ENCODE measurements at places on chromosomes 4 and X. TPM values are rescaled to one million over a fixed set of nuclear protein-coding genes. Genes with fewer than 3 reads are reported as not detected.

- DNase-seq: no peak
- H3K4me3 ChIP-seq: no peak overlapping the region
- H3K36me3 ChIP-seq: no peaks in the 10 kb centered on the region
- H3K4me1 ChIP-seq: no peaks in the 10 kb centered on the region
Measured at GRCh38 chr4:138689187-138689586, 326.4 kb upstream of the NOCT start.

DNA sequence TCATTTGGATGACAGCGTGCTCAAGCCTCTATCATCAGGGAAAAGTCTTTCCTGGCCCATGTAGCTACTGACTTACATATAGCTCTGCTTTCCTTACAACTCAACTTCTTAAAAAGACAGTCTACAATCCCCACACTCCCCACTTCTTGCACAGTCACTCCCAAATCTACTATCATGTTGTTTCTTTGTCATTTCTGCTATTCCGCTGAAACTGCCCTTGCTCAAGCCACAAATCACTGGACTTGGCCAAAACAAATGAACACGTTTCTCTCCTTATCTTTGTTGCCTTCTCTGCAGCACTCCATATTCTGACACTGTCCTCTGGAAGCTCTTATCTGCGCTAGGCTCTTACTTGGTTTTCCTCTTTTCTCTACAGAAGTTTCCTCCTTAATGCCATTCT, 28.2 kb downstream of the GPRIN3 start:
- H3K27ac ChIP-seq: no peak overlapping the region
- peaks cover 9% of the 10 kb centered on the region for H3K4me1 ChIP-seq
- no peak overlapping the region for H3K4me3 ChIP-seq

- peak overlapping the region; percentile 8 for H3K27ac ChIP-seq
- H3K4me3 ChIP-seq: no peak overlapping the region
- peak; percentile 40 for DNase-seq
- H3K36me3 ChIP-seq: no peaks in the 10 kb centered on the region
- no peaks in the 10 kb centered on the region for H3K27me3 ChIP-seq
- no peaks in the 10 kb centered on the region for H3K4me1 ChIP-seq
Measured at GRCh38 chr4:81164623-81165416, 50.2 kb downstream of the PRKG2 start.

DNA sequence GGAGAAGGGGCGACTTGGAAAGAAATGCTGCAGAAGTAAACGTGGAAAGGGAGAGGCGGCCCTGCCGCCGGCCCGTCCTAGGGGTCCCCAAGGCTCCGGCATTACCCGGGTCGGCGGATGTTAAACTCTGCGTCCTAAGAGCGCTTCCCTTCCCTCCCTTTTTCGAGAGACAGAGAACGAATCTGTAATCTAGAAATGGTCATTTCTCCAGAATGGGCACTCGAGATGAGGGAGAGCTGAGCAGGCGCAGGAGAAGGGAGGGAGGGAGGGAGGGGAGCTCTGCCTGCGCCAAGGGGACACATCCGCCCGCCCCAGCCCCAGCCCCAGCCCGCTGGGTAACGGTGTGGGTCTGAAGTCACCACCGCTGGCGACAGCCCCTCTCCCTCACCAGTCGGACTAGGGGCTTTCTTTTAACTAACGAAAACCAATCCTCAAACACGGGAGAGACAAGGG, 1.7 kb downstream of the HCFC1 start:
- peak overlapping the region; percentile 48 for H3K4me3 ChIP-seq
- DNase-seq: no peak

GRCh38 chr4:88442689-88443191, 14.2 kb upstream of the HERC5 start:
- no peak overlapping the region for H3K27ac ChIP-seq
- no peaks in the 10 kb centered on the region for H3K36me3 ChIP-seq
- H3K4me3 ChIP-seq: no peak overlapping the region

DNA sequence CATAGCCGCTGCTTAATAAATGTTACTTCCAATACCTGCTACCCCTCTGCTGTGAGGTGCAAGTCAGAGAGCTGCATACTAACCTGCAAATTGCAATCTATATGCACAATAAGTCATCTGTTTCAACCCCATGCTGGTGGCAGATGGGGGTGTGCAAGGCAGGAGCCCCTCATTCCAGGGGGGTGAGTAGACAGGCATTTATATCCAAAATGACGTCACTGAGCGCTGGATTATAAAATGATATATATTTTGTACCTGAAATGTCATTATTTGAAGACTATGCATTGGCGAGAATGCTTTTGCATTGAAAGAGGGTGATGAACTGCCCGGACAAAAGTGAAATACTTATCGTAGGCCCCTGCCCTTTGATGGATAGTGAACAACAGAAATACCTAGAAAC, 24.7 kb downstream of the RBMX2 start:
- no peak overlapping the region for H3K27ac ChIP-seq
- no peaks in the 10 kb centered on the region for H3K4me1 ChIP-seq
- no peak for DNase-seq
- no peaks in the 10 kb centered on the region for H3K27me3 ChIP-seq
- no peak overlapping the region for H3K4me3 ChIP-seq
- H3K36me3 ChIP-seq: no peaks in the 10 kb centered on the region

- no peaks in the 10 kb centered on the region for H3K36me3 ChIP-seq
- H3K27ac ChIP-seq: no peak overlapping the region
- H3K4me1 ChIP-seq: peaks cover 12% of the 10 kb centered on the region
- DNase-seq: no peak
Measured at GRCh38 chr4:41257906-41258305, 1.2 kb downstream of the UCHL1 start.

DNA sequence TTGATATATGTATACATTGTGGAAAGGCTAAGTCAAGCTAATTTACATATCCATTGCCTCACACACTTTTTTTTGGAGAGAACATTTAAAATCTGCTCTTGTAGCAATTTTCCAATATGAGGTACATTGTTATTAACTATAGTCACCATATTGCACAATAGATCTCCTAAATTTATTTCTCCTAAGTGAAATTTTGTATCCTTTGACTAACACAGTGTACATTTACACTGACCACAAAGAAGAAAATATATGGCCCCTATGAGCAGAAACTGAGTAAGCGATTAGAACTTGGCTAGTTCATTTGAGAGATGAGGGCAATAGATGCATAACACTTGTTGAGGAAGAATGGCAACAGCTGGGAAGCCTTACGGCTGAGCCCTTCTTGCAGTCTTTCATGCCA, 20.3 kb upstream of the GUCY1B1 start:
- H3K27me3 ChIP-seq: no peaks in the 10 kb centered on the region
- no peak overlapping the region for H3K4me3 ChIP-seq
- H3K36me3 ChIP-seq: no peaks in the 10 kb centered on the region
- no peaks in the 10 kb centered on the region for H3K4me1 ChIP-seq
- H3K27ac ChIP-seq: no peak overlapping the region
- no peak for DNase-seq

- no peaks in the 10 kb centered on the region for H3K27me3 ChIP-seq
- no peaks in the 10 kb centered on the region for H3K36me3 ChIP-seq
- H3K4me3 ChIP-seq: no peak overlapping the region
- DNase-seq: peak; percentile 30
Measured at GRCh38 chr4:2791518-2792395, 1.1 kb upstream of the SH3BP2 start.

DNA sequence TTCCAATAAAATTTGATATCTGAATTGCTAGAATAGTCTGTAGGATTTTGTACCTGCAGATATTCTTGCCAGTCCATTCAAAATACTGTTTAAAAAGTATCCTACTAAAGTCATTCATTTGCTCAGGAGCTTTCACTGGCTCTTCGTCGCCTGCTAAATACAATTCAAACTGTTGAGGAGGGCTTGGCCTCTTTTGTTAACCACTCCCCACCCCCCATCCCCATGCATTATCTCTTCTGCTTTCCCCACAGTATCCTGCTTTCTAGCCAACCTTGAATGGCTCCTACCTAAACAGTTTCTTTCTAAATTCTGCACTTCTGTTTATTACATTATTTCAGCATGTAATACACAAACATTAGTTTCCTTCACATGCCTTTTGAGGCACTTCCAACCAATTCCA, 230.8 kb downstream of the CPE start:
- H3K36me3 ChIP-seq: no peaks in the 10 kb centered on the region
- H3K27me3 ChIP-seq: no peaks in the 10 kb centered on the region
- DNase-seq: no peak
- no peaks in the 10 kb centered on the region for H3K4me1 ChIP-seq
- H3K4me3 ChIP-seq: no peak overlapping the region

DNA sequence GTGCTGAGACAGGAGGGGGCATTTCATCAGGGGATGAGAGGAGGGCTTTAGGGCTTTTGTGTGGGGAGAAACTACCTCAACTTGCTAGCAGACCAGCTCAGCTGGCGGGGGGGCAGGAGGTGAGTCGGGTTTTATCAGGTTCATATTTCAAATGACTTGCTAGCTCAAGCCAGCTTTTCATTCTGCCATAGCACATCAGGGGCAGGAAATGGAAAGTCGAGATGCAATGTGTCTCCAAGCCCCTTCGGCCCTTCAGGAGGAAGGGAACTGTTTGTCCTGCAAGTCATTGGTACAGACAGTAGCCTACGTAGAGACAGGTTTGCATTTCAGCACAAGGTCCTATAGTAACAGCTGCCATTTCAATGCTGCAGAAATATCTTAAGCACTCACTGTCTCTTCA, 194.1 kb downstream of the PTTG2 start:
- H3K4me1 ChIP-seq: peaks cover 23% of the 10 kb centered on the region
- no peaks in the 10 kb centered on the region for H3K27me3 ChIP-seq
- no peak overlapping the region for H3K4me3 ChIP-seq
- H3K27ac ChIP-seq: peak overlapping the region; percentile 91

DNA sequence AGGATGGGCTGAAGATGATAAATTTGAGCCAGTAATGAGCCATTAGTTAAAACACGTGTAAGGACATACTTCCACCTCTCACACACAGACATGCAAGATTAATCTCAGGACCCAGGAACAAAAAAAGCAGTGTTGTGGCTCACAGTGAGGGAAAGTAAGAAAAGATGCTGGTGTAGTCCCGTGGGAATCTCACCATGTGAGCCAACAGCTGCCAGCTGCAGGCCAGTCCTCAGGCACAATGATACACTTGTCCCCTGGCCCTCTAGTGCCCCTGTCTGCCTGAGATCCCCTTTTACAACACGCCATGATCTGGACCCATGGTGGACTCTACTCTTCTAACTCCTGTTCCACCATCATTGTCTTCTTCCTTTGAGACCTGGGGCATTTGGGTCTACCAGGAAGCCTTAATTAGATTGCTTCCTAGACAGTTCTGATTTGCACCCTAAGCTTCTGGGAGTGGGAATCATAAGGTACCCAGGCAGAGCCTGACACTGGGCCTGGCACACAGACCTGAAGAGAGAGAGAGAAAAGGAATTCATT, 194.7 kb downstream of the STIM2 start:
- H3K4me3 ChIP-seq: no peak overlapping the region
- no peak overlapping the region for H3K27ac ChIP-seq
- no peaks in the 10 kb centered on the region for H3K36me3 ChIP-seq
- H3K27me3 ChIP-seq: no peaks in the 10 kb centered on the region

GRCh38 chr4:96044971-96045370, 205.1 kb downstream of the PDHA2 start:
- H3K27ac ChIP-seq: no peak overlapping the region
- no peaks in the 10 kb centered on the region for H3K36me3 ChIP-seq
- no peaks in the 10 kb centered on the region for H3K4me1 ChIP-seq
- DNase-seq: no peak

DNA sequence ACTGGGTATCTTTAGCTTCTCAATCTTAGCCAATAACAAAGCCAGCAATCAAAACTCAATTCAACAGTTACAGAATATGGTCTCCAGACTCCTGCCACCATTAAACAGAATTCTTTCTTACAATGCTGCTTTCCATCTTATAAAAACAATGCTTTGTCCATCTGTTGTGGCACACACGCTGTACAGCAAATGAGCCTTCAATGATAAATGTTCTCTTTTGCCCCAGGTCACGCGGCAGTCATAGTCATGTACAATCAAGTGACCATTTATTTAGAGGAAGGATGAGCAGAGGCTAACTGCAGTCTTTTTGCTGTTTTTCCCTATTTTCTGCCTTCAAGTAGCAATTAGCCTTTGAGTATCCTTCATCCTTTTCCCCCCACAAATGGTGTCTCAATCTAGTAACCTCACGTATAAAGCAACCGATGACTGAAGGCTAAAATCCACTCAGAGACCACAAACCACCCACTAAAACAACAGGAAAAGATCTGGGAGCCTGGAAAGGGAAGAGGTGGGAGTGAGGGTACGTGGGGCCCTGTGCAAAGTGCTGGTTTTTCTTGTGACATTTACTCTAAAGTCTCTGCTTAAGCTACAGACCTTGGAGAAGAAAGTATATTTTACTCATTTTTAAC, 24.4 kb downstream of the TRIM2 start:
- H3K27me3 ChIP-seq: no peaks in the 10 kb centered on the region
- H3K36me3 ChIP-seq: no peaks in the 10 kb centered on the region
- no peak overlapping the region for H3K27ac ChIP-seq
- H3K4me1 ChIP-seq: peaks cover 7% of the 10 kb centered on the region
- no peak for DNase-seq
- no peak overlapping the region for H3K4me3 ChIP-seq

DNA sequence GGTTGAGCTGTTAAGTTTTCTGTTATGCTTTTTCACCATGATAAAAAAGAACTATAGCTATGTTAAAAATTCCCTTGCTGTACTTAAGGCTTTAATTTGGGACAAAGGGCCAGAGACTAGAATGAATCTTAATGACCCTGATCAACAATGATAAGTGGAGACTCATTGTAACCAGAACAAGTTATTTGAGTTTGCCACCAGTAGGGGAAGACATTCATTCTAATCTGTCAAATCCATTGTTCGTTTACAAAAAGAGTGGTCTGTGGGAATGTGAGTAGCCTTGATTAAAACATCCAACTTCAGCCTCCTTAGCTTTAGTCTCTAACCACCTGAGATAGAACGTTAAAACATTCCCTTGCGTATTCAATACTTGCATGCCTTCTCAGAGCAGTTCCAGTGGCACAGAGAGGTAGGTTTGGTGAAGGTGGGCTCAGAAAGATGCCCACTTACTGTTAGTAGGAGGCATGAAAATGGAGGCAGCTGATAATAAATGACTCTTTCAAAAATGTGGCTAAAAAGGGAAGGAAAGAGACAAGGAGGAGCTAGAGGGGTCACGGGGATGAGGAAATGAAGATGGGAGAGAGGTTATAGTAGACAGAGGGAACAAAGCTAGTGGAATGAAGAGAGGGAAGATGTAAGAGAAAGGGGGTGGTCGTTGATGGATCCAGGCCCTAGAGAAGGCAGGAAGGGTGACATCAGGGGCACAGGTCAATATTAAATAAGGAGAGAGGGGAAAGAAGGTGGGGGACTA, 66.2 kb downstream of the EGF start:
- no peaks in the 10 kb centered on the region for H3K36me3 ChIP-seq
- no peak overlapping the region for H3K27ac ChIP-seq
- H3K4me1 ChIP-seq: no peaks in the 10 kb centered on the region
- H3K4me3 ChIP-seq: no peak overlapping the region
- no peaks in the 10 kb centered on the region for H3K27me3 ChIP-seq

CENPVL2 gene
- total RNA-seq: not detected

UBA1 gene
- 327 TPM for total RNA-seq

RASGEF1B gene
- total RNA-seq: 24.5 TPM

SSX4B gene
- total RNA-seq: not detected

TMEM271 gene
- total RNA-seq: not detected

NPY1R gene
- 1.6 TPM for total RNA-seq

ADH4 gene
- total RNA-seq: 1.5 TPM

CCDC110 gene
- total RNA-seq: 3.6 TPM
